ENCODE measurements at places on chromosomes 16 and 17. TPM values are rescaled to one million over a fixed set of nuclear protein-coding genes. Genes with fewer than 3 reads are reported as not detected.
A peak's percentile ranks its signal among the peaks of the same experiment; 100 is the strongest.

KRTAP9-2 gene
- not detected for total RNA-seq

DNA sequence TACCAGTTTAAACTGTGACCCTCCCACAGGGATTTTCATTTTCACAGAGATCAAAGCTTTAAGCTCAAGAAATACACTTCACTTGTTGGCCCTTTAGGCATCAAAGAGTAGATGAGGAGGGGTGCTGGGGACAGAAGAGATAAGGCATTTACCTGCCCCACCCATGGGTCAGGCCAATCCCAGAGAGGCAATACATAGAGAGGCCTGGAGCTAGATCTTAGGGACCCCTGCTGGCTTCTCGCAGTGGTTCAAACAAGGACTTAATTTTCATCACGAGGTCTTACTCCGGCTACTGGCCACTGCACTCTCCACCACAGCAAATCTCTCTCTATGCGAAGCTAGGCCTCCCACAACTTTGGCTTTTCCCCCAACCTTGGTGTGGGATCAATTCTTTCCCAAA is 46.6 kb downstream of the NOG start:
- no peak for DNase-seq

DNA sequence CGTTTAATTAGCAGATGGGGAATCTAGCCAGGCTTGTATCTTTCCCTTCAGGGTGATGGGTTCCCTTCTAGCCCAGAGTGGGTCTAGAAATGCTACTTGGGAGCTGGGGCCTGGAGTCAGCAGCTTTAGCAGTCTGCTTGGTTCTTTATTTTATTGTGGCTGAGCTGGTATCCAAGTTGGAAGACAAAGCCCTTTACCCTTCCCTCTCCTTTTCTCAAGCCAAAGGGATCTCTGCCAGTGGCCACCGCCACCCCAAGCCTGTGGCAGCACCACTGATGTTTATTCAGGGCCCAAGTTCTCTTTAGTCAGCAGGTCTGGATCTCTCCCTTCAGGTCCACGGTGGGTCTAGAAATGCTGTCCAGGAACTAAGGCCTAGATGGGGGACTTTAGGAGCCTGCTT is 215.2 kb downstream of the SPECC1 start:
- DNase-seq = no peak

- DNase-seq = no peak
Observed at GRCh38 chr17:11948789-11949188, 48.5 kb downstream of the ZNF18 start.

GRCh38 chr17:29731589-29731929 is 108.8 kb upstream of the CORO6 start:
- no peak for DNase-seq

- no peak for DNase-seq
Observed at GRCh38 chr16:72917051-72917450, 130.9 kb downstream of the ZFHX3 start.

- no peak for DNase-seq
Observed at GRCh38 chr17:44916781-44917241, 1.5 kb upstream of the GFAP start.

PSME3 gene
- total RNA-seq = 141 TPM

EPOP gene
- total RNA-seq = 11.6 TPM

DNA sequence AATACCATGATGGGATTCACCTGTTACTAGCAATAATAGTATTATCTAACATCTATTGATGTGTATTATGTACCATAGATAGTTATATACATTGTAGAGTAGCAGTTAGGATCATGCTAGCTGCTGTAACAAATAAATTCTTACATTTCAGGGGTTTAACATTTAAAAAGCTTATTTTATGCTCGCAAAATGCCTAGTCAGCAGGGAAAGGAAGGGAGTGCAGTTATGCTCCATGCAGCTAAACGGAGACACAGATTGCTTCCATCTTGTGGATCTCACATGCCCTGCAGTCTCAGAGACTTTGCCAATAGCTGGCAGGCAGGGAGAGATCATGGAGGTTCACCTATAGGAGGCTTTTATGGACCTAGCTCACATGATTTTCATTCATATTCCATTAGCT is 364.1 kb downstream of the TOX3 start:
- DNase-seq = no peak

GRCh38 chr17:3966720-3967363 is 2.6 kb upstream of the ATP2A3 start:
- DNase-seq = no peak

DNA sequence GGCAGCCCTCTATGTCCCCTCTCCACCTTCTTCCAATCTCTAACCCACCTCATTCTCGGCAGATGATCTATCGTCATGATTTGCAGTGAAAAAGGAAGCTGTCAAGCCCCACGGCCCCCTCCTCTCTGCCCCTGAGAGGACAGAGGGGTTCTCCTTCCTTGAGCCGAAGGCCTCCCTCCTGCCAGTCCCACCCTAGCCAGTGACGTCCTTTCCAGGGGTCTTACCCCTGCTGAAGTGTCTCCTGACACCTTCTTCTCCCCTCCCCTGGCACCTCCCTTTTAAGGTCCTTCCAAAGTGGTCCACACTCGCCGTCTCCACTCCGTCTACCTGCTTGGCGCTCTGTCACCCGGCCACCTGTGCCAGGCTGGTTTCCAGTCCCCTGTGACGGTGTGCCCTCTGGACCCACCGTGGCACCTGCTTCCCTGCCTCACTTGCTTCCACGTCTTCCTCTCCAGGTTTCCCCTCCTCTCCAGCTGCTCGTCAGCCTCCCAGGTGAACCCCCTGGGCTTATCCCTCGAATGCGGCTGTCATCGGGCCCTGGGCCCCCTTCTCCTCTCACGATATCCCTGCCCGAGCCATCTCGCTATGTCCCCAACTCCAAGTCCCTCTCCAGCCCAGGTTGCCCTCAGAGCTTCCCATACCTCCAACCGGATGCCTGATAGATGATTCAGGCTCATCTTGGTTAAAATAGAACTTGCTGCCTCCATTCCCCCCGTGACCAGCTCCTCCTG is 5.7 kb downstream of the CCDC102A start:
- no peak for DNase-seq

GRCh38 chr16:81634380-81635062 is 144.6 kb upstream of the PLCG2 start:
- DNase-seq = no peak

- no peak for DNase-seq
Observed at GRCh38 chr16:49128740-49129139, 152.9 kb downstream of the CBLN1 start.

- DNase-seq = no peak
Observed at GRCh38 chr16:72480911-72481310, 309.0 kb upstream of the PMFBP1 start.

DNA sequence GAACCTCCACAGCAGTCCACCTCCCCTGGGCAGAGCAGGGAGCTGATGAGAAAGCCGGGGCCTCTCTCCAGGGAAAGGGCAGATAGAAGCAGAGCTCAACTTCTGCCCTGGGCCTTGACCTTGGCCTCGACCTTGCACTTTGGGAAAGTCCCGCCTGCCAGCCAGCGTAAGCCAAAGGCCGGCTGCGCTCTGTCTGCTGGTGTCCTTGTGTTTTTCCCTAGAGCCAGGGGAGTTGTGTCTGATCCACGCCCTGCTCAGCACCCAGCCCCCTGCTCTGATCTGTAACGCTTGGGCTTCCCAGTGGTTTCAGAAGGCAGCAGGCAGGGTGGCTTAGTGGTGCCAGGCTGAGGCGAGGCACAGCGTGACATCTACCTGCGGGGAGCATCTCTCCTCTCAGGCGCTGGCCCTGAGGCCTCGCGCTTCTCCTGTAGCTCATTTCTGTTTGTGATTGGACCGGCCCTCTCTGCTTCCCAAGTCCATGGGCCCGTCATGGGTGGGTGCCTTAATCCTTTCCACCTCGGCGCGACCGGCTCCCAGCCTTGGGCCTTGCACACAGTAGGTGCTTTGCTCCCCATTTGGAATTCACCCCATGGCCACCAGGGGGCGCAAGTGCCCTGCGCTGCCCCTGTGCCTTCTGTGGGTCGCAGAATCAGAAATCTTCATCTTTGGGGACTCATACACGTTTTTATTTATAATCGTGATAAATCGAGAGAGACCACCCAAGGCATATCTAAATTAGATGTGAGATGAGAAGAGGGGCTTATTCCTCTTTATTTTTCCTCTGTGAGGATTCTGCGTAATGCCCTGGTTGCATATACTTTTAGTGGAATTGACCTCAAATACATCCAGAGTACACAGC is 24.2 kb downstream of the SGSH start:
- peak; percentile 60 for DNase-seq

DNA sequence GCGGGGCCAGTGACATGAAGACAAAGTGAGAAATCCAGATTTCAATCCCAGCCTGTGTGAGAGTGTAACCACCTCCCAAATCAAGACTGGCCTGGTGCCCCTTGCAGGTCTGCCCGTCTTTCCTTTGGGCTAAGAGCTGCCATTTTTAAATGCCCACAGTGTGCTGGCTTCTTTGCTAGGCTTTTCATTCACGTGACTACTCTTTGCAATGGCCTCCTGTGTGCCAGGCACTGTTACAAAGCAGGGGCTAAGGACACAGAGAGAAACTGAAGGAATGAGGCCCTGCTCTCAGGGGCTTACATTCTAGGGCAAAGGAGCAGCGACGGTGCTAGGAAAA is 269 bp upstream of the ZSCAN10 start:
- DNase-seq = no peak

All from activated CD8-positive, alpha-beta T cell treated with anti-CD3 and anti-CD28 coated beads, Interleukin-2, amount 10 ng/mL, durations not matched to agents 7 days and 5 days (primary cell).